Hematopoietic multipotent progenitor cell (in vitro differentiated cells): ENCODE measurements at places on chromosomes 16 and 17.

DNA sequence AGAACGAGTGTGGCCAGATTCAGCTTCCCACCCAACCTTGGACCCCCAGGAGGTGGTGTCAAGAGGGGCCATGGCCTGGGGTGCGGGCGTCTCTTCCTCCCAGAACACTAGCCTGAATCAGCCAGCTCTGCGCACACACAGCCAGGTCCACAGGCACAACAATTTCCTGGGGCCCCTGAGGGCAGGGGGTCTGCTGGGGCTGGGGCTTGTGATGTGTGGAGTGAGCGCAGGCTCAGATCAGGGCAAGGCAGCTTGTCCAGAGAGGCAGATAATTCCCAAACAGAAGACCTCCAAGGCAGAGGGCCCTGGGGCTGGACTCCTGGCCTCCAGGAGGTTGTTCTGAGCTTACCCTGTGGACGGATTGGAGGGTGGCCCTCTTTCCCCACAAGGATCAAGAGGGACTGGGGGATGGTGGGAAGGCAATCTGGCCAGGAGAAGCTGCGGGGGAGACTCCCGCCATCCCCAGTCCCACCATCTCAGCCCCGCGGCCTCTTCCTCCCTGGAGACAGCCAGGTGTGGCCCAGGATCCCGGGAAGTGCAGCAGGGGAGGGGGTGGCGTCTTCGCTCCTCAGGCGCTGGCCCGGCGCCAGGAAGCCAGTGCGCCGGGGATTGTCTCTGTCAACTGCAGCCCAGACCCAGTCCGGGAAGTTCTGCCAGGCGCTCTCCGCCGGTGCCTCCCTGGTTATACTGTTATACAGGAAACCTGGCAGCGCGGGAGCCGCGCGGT is 52.0 kb upstream of the AMZ2 start:
- DNase-seq, result no peak

- no peak for DNase-seq
Measured at GRCh38 chr16:28977703-28978662, 3.4 kb downstream of the SPNS1 start.

DNA sequence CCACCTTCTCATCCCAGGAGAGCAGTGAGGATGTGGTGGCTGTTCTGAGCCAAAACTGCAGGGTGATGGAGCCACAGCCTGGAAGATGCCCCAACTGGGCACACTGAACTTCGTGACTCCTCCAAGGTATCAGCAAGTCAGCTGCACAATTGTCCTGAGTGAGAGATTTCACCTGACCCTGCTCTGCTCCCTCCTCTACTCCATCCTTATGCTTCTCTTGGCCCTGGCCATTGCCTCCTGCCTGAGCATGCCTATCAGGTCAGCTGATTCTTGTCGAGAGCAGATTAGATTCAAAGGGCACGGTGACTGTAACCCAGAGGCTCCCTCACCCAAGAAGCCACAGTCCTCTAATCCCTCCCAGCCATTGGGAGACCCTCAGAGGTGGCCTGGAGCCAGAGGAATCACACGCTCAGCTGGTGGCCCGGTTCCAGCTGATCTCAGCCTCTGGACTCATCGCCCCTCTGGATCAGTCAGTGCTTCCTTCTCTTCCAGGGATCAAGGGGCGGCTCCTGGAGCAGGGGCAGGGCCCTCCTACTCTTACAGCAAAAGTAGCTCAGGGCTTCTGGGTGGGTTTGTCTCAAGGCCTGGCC is 7.0 kb upstream of the CYB561 start:
- no peak for DNase-seq

DNA sequence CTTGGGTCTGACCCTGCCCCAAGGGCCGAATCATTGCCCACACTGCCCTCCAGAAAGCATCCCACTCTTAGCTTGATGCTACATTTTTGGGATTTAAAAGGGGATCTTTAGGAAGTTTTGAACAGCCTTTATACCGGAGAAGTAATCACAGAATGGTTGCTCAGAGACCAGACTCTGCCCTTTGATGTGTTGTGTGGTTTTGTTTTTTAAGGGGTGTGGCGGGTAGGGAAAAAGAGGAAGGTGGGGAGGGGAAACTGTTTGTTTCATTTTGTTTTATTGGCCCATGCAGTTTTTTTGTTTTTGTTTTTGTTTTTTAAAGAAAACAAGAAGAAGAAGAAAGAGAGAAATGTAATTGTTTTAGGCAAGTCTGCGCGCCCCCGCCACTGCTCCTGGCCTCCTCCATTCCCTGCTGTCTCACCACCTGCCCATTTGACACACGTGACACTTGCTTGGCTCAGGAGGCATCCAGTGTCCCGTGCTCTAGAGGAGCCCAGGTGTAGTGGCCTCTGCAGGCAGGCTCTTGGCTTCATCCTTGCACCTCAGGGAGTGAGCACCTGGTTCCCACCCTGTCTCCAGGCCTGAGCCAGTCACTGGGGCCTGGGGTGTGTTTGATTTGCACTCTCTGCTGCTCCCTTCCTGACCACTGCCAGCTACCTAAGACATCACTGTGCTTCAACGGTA is 35.7 kb downstream of the GNAO1 start:
- peak; percentile 44 for DNase-seq

DNA sequence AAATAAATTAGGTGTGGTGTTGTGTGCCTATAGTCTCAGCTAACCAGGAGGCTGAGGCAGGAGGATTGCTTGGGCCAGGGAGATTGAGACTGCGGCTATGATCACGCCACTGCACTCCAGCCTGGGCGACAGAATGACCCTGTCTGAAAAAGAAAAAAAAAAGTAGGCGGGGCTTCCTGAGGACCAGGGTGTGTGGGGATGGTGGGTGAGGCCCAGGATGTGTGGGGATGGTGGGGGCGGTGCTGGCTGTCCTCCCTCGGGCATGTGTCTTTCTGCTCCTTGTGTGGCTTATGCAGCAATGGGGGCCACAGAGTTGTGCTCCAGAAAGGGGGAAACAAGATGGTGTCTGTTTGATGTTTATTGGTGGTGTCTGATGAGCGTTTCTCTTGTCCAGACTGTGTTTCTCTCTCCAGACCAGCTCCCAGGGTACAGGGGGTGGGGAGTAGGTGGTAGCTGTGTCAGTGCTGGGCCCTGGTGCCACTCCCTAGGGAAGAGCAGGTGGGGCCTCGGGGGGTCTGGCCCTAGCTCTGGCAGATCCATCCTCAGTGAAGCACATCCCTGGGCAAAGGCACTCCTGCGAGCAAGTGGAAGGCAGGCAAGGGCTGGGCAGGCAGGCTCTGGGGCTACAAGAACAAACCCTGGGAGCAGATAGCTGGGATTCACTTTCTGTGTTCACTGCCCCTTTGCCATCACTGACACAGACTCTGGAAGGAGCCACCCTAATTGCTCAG is 2.3 kb downstream of the LCAT start:
- no peak for DNase-seq

- no peak for DNase-seq
Measured at GRCh38 chr17:39063681-39064069, 87.8 kb downstream of the PLXDC1 start.

DNA sequence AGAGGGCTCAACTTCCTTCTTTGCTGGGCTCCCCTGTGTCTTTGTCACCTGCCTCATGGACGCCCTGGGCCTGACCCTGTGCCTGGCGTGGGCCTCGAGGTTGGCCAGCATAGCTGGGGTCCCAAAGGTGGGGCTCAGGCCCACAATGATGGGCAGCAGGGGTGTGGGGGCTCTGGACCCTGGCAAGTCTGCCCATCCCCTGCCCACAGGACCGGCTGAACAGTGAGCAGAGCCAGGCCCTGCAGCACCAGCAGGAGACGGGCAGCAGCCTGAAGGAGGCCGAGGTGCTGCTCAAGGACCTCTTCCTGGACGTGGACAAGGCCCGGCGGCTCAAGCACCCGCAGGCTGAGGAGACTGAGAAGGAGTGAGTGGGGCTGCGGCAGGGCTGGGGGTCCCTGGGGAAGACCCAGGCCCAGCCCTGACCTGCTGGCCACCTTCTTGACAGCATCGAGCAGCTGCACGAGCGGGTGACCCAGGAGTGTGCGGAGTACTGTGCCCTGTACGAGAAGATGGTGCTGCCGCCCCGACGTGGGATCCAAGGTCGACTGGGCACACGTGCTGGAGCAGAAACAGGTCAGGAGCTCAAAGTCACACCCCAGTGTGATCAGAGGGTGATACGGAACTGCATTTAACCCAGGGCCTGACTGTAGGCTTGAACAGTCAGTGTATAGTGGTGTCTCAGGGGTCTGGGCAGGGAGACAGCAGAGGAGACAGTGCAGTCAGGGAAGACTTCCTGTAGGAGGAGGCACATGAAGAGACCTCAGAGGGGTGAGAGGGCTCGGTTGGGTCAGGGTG is 3.8 kb downstream of the EVPLL start:
- DNase-seq, result no peak

- DNase-seq, result no peak
Measured at GRCh38 chr17:49290690-49291359, 60.2 kb upstream of the PHOSPHO1 start.

DNA sequence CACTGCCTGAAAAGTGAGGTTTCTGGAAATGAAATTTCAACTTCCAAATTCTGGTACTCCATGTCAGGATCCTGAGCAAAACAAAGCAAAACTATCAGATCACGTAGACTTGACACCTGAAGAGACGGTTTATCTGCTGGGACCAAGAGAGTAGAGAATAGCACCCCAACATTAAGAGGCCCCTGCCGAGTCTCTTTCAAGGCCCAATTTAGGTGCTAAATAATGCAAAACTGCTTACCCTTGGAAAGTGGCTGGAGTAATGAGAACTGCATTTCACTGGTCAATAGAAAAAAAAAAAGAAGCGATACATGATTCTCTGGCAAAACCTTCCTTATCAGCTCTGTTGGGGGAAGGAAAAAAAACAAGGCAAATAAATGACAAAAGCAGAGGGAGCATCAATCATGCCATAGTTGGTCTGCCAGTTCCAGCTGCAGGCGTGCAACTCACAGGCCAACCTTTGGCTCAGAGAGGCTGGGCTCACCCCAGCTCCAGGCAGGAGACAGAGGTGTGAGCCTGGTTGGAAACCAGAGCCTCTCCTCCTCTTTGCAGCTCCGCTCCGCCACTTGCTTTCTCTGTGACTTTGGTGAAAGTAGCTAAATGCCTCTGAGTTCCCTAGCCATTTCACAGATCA is 595.2 kb downstream of the TOX3 start:
- no peak for DNase-seq

GRCh38 chr16:79213214-79213613 is 387.3 kb downstream of the MAF start:
- peak; percentile 18 for DNase-seq

- no peak for DNase-seq
Measured at GRCh38 chr16:67192781-67193361, 916 bp downstream of the E2F4 start.

DNA sequence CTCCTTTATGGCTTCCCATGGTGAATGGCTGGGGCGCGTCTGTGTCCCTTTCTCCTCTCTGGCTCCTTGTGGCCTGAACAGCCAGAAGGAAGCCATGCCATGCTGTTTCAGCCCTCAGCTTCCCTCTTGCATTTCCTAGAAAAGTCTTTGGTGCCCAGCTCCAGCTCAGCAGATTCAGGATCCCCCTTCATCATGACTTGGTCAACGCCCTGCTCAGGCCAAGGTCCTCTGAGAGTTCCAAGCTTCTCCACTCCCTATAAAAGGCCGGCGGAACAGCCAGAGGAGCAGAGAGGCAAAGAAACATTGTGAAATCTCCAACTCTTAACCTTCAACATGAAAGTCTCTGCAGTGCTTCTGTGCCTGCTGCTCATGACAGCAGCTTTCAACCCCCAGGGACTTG is at the start of gene CCL13:
Gene CCL13 (plus strand): TSS at position 287 of the 400 bp plus-strand sequence. CDS start 47 bp downstream, at position 334.
- DNase-seq, result no peak

GRCh38 chr16:71185347-71185746 is 45.2 kb downstream of the HYDIN start:
- no peak for DNase-seq

DNA sequence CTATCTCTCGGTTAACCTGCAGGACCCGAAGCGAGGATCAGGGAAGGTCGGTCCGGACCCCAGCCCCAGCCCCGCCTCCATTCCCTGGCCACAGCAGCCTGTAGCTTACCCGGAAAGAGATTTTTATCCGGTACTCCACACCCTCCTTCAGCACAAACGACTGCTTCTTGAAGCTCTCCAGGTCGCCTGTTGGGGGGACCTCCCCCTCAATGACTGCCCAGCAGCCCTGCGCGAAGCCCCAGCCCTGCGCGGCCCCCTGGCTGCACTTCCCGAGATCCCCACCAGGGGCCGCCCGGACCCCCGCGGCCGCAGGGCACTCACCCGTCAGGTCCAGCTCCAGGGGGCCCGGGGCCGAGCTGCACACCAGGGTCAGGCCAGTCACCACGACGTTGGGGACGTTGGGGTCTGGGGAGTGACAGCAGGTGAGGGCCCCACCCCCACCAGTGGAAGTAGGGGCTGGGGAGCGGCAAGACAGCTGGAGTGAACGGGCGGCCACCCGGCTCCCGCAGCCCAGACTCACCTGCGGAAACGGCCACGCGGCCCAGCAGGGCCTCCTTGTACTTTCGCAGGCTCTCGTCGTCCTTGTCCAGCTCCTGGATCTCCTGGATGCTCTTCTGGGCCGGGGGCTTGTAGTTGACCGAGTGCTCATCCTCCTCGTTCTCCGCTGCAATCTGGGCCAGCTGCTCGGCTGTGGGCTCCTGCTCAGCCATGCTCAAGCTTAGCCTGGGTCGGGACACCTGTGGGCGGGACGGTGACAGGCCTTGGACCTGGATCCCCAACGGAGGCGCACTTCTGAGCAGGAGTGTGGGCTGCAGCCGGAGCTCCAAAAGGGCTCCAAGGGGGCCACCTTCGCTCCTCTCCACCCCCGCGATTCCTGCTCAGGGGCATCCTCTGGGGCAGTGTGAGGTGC is 1.7 kb downstream of the ARHGDIA start:
- peak; percentile 50 for DNase-seq

GRCh38 chr17:19613979-19614378 is 34.6 kb upstream of the ALDH3A2 start:
- DNase-seq, result no peak

DNA sequence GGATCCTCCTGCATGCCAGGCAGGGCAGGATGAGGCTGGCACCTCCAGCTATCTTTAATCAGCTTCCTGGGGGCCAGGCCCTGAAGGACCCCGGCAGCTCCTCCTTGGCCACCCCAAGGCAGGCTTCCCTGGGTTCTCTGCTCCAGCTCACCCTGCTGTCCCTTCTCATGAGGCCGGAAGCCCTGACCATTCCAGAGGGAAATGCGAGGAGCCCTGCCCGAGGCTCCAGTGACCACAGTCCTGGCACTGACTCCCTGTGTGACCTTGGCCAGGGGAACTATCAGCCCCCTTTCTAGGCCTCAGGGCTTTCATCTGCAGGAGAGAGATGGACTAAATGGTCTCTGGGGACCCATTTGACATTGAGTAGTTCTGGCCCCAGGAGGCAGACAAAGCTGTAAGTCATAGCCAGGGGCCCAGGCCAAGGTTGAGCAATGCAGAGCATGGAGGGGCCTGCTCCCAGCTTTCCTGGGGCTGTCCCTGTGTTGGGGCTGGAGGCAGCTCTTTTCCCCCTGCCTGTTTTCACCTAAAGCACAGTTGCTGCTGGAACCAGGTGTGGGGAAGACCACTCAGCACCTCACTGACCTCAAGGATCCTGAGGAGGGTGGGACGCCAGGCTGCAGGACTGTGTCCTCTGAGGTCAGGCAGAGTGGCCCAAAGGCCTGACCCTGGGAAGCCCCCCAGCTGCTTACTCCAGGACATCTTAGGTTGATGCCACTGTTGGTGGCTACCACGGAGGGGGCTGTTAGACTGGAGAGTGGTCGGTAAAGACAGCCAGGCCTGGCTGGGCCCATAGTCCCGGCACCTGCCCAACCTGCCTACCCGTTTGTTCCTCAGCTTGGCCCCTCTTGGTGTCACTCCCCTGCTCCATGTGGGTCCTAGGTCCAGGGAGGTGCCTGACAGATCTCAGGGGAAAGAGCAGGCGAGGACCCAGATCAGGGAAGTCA is 8.1 kb downstream of the KCNH6 start:
- no peak for DNase-seq
